NCI-H2171 treated with DMSO at 0.1 percent for 48 hours (cell line): ENCODE measurements at places on chromosomes 1 and 21.

GRCh38 chr21:16307256-16307655, 577.5 kb downstream of the USP25 start:
- no peak for DNase-seq

DNA sequence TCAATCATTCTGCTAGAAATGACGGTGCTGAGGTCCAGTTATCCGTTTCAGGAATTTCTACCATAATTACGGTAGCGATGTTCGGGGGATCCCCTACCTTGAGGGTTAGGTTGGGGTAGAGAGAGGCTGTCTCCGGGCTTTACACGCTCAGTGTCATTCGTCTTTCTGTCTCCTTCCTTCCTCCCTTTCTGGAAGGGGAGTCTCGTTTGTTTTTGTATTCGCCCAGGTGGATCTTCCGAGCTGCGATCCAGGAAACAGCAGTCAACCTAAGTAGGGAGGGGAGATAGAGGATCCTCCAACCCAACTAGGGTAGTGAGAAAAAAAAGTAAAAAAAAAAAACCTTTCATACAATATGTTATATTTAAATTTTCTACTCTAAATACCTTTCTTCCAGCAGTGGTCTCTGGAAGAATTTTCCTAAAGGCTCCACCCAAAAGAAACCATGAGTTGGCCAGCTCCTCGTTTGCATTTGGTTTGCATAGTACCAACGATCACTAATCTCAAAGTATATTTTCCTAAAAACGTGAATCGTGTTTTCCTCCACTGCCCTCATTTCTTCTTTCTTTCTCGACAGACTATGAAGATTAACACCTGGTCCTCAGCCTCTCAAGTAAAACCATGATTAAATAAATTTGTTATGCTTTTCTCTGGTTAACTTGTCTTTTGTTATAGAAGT, 611 bp upstream of the PIK3C2B start:
- DNase-seq, result peak; percentile 43

DNA sequence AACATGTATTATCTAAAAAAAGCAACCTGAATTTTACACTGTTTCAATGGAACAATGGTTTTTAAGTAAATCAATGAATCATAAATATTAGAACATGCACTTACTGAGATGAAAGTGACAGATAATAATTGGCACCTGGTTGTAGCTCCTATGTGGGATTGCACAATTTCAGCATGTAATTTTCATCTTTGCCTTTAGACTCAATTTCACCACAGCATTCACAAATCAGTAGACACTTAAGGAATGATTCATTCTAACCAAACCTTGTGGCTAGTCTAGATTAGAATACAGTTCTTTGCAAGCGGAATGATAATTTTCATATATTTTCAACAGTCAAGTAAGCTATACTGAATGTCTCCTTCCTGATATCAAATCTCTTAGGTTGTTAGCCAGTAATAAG, 853.4 kb downstream of the KCNT2 start:
- no peak for DNase-seq

DNA sequence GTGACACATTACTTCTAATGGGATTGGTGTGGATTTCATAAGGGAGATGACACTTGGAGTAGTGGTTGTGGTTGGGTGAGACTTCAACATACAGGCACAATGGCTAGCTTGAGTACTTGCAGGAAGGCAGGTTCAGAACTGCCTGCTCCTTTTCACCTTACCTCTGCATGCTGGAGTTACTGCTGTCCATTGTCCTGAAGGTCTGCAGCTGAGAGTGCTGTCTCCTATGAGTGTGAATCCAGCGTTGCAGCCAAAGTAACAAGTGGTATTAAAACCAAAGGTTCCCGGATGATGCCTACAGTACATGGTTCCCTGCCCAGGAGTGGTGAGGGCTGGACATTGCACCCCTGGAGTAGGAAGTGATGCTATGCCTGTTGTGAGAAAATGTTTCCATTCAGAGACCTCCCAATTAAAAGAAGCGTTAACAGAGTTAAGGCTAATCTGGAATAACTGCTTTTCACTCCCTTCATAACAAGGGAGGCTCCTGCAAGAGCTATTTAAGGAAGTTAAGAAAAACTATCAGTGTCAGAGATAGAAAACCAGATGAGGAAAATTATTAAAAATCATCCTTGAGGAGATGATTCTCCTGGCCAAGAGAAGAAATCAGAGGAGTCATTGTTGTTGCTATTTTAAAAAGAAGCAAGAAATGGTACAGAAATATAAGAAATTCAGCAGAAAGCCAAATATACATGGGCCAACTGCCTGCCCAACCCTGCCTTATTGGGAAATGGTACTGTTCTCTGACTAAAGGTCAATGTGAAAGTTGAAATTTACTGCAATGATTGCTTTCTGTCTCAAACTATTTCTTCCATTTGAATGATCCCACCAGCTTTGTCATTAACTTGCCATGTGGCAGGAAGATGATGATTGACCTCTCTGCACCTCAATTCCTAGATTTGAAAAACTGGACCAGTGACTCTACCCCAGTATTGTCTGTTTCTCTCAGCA, 9.8 kb upstream of the F5 start:
- DNase-seq, result no peak

GRCh38 chr1:54070171-54070837, 16.9 kb downstream of the TCEANC2 start:
- DNase-seq, result peak; percentile 99

GRCh38 chr1:59730759-59731478, 83.8 kb upstream of the HOOK1 start:
- no peak for DNase-seq

DNA sequence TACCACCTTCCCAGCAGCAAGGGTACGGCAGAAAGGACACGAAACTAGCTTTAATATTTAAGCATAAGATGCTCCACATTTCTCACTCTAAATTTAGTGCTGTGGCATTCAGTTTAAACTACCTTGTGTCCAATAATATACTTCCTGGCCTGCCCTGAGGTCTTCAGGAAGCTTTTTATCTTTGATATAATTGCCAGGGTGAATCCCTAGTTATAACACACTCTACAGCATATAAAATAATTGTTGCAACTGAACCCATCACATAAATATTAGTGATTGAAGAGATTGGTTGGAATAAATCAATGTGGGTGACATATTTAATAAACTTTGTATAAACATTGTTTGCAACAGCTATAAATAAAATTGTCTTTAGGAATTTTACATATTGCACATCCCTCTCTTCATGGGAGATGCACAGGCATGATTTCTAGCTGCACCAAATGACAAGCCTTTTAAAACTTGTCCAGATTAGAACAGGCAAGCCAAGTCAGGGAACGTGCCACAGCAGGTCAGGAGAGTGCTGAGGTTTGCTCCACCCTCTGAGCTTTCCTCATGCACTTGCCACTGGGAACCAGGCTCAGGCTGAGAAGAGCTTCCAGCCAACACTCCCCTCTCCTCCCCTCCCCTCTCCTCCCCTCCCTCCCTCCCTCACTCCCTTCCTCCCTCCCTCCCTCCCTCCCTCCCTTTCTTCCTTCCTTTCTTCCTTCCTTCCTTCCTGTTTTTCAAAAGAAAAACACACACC, 623.2 kb upstream of the PKN2 start:
- DNase-seq, result no peak
